ENCODE measurements at places on chromosomes 6 and 20.

DNA sequence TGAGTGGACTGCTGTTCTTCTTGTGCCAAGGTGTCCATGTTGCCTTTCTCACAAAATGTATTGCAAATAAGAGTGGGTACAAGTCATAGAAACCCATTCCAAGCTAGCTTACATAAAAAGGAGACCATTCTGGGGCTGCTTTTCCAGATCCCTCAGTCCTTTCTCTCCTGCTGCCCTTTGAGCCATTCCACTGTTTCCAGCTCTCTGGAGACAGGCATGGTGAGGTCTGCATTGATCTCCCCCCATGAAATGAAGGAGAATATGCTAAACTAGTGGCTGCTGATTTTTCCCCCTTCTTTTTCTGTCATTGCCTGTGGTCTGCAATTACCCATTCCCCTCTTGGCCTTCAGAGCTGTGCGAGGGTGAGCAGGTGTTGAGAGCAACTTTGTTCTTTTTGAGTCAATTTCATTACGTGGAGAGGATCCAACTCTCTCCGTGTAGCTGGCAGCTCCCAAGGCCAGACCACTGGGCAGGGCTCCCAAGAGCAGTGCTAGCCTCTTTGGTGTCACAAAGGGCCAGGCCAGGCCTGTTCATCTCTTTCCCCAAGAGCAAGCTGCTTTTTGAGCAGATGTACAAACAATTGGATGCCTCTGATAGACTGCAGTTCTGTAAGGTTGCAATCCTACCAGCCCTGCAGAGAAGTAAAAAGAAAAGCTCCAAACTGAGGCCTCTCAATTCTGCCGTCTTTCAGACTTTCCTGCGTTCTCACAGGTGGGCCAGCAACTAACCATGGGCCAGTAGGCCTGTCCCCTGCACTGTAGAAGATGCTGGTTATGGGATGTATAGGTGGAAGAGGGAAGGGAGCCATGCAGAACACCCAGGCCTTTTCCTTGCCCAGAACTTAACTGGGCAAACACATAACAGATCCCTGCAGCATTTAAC, 96.1 kb upstream of the ARMC2 start:
- DNase-seq, result no peak

DNA sequence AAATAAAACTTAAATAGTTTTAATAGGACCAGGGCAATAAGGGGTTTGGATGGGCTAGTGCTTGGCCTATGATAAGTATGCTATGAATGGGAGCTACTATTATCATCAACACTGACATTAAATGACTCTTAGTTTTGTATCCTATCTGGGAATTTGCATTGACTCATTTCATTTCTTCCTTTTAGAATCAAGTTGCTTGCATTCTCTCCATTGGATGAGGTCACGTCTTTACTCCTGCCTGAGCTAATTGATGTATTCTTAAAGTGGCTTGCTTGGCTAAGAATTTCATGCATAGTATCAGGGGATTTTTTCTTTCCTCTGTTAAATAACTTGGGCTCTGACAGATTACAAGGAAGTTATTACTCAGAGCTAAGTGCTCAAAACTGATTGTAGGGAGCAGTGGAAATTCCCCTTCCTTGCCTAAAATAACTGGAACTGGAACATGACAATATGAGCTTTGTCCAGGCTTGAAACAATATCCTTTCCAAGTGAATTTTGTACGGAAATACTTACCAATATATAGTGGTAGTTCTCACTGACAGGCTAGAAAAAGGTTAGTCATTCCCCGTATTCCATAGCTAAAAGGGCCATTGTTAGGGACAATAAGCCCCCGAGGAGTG, 169.9 kb downstream of the BCAS1 start:
- DNase-seq, result no peak

- DNase-seq, result no peak
Observed at GRCh38 chr6:109297406-109298110, 84.7 kb downstream of the CD164 start.

GRCh38 chr6:126770176-126770575, 348.3 kb upstream of the RSPO3 start:
- DNase-seq, result no peak

GRCh38 chr20:24958506-24959385, 9.7 kb downstream of the CST7 start:
- no peak for DNase-seq

- no peak for DNase-seq
Observed at GRCh38 chr20:36369739-36370138, 63.6 kb downstream of the DLGAP4 start.

DNA sequence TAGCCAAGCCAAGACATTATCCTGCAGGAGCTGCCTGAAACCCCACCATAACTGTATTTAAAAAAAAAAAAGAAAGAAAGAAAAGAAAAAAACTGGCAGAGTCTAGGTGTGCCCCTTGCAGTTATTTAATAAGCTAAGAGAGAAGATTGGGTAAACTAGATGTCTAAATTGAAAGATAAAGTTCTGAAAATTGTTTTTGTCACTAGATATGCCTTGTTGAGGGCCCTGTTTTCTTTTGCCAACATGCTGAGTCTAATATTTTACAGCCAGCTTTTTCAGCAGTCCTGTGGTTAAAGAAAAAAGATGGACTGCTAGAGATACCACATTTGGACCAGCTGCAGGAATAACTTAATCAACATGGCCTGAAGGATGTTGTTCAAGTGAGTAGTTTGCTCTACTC, 116.3 kb upstream of the TCF21 start:
- DNase-seq, result no peak

DNA sequence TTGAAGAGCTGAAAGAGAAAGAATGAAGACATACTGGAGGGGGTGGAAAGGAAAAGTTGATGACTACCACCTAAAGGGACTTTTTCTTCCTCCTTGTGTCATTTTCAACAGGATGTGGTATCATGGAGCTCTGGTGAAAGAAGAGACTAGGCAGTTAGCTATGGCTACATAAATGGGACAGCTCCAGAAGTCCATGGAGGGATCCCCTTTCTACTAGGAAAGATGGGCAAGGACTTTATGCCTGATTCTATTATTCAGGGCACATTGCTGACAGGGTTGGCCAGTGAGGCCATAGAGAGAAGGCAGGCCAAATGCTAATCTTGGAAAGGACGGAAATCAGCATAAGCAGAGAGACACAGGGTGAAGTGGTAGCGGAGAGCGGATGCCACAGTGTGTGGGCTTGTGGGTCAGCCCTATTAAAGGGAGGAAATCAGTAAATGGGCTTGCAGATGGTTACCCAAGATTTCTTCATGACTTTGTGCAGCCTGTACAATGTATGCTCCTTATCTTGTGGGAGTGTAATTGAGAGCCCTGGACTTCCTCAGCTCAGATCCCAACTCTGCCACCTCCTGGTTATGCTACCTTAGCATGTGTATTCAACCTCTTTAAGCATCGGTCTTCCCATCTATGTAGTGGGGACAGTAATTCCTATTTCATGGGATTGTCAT, 77.4 kb upstream of the TMEM170B start:
- no peak for DNase-seq

DNA sequence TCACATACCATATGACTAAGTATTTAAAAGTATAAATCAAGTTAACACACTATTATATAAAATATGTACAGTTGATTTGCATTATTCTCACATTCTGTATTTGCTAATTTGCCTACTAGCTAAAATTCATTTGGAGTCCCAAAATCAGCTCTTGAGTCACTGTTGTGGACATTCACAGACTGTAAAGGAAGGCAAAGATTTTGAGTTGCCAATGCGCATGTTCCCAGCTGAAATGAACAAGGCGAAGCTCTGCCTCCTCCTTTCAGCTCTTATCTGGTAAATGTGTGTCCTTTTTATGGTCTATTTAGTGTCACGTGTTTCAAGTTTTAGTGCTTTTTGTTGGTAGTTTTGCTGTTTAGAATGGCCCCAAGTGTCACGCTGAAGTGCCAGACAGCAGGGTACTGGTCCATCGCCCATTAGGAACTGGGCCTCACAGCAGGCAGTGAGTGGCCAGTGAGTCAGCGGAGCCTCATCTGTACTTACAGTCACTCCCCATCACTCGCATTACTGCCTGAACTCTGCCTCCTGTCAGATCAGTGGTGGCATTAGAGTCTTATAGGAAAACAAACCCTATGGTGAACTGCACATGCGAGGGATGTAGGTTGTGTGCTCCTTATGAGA, 87.2 kb upstream of the ADTRP start:
- no peak for DNase-seq

DNA sequence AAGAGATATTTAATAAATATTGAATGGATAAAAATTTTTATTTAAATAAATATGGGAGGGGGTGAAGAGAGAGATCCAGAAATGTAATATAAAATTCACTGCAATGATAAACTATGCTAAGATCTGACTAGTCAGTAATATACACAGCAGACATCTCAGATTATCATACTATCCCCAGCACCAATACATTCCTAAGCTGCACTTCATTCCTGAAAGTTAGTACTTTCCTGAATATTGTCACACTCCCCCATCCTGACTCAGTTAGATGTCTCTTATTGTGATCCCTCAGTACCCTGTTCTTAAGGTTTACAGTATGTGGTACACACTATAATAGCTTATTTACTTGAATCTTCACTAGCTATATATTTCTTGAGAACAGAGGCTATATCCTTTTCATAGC, 88.3 kb upstream of the KCNQ5 start:
- no peak for DNase-seq

- no peak for DNase-seq
Observed at GRCh38 chr20:48823960-48824498, 3.8 kb downstream of the PREX1 start.

DNA sequence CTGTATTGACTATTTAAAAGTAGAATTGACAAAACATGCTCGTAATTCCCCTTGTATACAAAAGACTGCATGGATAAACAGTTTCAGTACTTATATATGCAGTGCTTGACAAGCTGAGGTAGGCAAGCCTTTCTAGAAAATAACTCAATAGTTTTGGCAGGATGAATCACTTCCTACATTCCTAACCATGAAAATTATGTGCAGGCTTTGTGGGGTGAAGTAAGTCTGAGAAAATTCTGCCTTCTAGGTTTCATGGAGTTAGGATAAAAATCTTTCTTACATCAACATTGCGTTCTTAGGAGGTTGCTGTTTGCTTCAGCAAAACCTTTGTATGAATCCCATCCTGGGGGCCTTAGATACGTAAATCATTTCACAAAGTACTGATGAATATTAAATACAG, 801.4 kb upstream of the EYS start:
- no peak for DNase-seq

GRCh38 chr6:80263585-80263984, 157.1 kb downstream of the BCKDHB start:
- DNase-seq, result no peak

DNA sequence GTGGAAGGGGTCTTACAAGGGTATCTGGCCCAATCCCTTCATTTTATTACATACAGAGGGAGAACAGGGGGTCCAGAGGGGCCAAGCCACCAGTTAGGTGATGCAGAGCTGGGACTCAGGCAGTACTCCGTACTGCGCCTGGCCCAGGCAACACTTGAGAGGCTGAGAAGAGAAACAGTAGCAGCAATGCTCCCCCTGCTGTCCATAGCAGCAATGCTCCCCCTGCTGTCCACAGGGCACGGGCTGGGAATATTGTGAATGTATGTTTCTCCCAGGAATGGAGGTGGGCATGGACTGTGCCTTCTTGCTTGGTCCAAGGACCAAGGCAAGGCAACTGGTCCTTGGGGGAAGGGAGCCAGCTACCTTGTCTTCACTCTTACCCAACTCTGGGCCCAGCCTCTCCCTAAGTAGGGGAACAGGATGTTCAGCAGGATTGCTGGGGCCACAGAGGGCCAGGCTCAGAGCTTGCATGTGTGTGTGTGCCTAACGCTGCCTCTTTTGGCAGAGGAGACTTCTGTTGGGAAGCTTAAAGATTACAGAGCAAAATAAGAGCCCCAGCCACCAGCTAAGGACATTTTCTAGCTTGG, 14.8 kb upstream of the FAM83C start:
- DNase-seq, result no peak

GRCh38 chr20:5448449-5449118, 131.8 kb upstream of the PROKR2 start:
- DNase-seq, result peak; percentile 23

- DNase-seq, result peak; percentile 21
Observed at GRCh38 chr20:36808317-36809257, 35.0 kb upstream of the DSN1 start.

DNA sequence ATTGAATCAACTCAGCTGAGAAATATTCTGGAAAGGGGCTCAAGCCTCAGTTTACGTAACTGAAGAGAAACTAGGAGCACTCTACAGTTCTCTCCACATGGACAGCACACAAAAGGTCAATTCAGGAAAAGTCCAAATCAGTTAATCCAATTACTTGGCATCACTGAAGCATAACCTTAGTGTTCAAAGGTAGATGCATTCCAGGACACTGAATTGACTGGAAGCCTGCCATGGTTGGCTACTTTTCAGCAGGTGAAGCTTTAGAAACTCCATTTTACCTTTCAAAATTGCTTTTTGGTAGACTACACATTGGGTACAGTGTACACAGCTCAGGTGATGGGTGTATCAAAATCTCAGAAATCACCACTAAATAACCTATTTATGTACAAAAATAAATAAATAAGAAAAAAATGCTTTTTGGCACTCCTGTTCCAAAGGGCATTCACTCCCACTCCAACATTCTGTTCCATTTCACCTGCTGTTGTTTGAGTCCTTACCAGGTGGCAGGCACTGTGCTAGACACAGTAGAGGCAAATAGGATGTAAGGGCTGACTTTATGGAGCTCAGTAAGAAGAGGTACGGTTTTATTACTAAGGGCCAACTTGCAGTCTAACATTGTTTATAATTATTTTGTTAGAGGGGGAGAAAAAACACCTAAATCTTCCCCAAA, 153.4 kb downstream of the FAXC start:
- no peak for DNase-seq
